Inflammatory macrophage treated with lipopolysaccharide for 1 hour (primary cell): ENCODE measurements at places on chromosomes 2 and 18.

DNA sequence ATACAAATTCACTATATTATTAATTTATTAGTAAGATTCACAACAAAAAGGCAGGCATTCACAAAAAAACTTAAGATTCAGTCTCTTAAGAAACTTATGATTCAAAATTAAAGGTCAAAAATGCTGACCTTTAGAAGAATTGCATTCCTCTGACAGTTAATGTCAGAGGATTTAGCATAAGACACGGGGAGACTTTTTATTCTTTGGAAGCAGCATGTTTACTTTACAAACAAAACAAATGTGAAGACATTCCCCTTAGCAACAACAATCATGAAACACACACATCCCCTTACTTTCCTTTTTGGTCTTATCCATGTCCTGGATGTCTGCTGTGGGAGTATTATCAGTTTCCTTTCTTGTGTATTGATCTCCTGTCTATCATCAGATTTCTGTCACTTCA is 117.1 kb downstream of the RAD51AP2 start:
- no peak for DNase-seq

DNA sequence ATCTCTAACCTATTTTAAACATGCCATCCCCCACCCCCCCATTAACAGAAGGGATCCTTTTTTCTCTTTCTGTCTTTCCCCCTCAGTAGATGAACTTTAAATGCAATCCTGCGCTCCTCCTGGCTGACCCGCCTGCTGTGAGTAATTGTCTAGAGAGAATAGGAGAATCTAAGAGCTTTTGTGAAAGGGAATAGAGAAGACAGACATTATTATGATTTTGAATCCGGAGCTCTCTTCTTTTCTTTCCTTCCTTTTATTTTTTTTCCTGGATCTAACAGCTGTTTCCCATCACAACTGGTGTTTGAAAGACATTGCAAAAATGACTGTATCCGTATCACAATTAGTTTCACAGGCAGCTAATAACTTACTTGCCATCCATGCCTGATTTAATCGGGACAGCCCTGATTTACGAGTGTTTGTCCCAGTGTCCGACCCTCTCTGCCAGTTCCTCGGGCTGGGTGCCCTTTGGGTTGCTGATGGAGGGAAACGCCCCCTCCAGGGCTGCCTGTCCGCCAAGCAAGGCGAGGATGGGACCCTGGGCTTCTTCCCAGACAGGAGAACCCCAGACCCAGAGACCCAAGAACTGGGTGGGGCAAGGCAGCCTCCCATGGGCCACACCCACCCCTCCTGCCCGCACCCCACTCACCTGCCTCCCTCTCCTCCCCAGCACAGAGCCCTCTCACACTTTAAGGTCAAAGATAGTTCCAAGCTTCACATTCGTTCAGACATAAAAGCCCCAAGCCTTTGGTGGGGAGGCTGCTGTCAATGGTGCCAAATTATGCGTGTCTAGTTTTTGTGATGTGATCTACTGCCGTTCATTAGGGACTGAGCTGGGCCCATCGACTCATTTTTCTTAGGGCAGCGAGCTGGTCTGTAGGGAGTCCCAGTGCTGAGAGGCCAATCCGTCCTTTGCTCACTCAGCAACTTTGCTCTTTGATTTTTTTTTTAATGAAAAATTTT is 231.7 kb downstream of the ZNF516 start:
- no peak for DNase-seq

- DNase-seq: no peak
Measured at GRCh38 chr2:207200136-207200535, 34.4 kb upstream of the KLF7 start.

DNA sequence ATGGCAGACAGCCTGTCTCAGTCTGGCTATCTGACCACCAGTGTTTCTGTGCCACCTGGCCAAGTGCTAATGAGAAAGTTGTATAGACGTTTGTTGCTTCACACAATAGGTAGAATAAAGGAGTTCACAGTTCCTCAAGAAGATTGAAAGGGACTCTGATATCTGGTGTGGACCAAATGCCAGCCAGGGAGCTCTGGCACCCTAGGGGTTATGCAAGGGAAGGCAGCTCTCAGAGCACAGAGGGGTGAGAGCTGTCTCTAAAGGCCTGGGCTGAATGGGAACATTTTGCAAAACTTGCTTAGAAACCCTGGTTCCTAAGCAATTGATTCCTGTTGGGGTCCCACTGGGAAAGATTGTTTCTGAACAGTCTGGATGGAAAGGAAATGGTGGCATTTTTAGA is 553.8 kb downstream of the EPHA4 start:
- DNase-seq: no peak

DNA sequence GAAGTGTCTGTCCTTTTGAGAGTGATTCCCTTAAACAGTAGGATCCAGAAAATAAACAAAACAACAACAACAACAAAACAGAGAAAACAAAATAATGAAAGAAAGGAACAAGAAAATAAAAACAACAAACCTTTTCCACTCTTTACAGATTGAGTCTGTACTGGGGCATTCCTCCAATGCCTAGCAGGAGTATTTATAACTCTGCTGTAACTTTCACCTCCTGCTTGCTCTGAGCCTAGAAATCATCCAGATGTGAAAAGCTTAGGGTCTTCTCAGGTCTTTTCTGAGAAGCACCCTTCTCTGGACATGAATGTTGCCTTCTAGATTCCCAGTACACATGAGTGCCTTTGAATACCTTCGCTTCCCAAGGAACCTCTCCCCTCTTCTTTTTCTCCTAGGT is 1239.4 kb downstream of the CNTNAP5 start:
- no peak for DNase-seq

GRCh38 chr2:171798156-171798820 is 95.8 kb downstream of the SLC25A12 start:
- DNase-seq: peak; percentile 63

GRCh38 chr2:12313445-12314126 is 403.1 kb upstream of the TRIB2 start:
- DNase-seq: no peak
